Pancreas (tissue), 10 donors: ENCODE measurements at places on chromosomes 11 and 22. TPM values are rescaled to one million over a fixed set of nuclear protein-coding genes. Genes with fewer than 3 reads are reported as not detected.

Gene SPDYC
- not detected for total RNA-seq

Gene ACCS
- 13.2 TPM for total RNA-seq

Gene TPP1
- 42.5 TPM for total RNA-seq

Gene MN1
- 0.60 TPM for total RNA-seq

Gene SCUBE2
- 33.7 TPM for total RNA-seq

Gene KRTAP5-9
- 0.20 TPM for total RNA-seq

Gene SAA1
- total RNA-seq = 3.6 TPM

Gene SLC22A6
- not detected for total RNA-seq

Gene GRM5
- not detected for total RNA-seq

Gene OR52I1
- total RNA-seq = not detected

Gene FIBIN
- 1.3 TPM for total RNA-seq

Gene FLRT1
- total RNA-seq = 0.14 TPM

Gene LRRC4C
- total RNA-seq = 0.84 TPM

Gene FAM180B
- total RNA-seq = not detected

Gene ZNF202
- 6.4 TPM for total RNA-seq

Gene GNG3
- total RNA-seq = 0.19 TPM

Gene THRSP
- total RNA-seq = not detected

Gene SMCO4
- 18.1 TPM for total RNA-seq

Gene RIC3
- 11.3 TPM for total RNA-seq

Gene OTOG
- total RNA-seq = not detected

Gene MTNR1B
- not detected for total RNA-seq

Gene ZNF280B
- total RNA-seq = 0.93 TPM

Gene TREH
- total RNA-seq = 1.1 TPM

Gene APOBEC3A
- total RNA-seq = 0.24 TPM

Gene KDM4E
- not detected for total RNA-seq

Gene POU2AF2
- 0.16 TPM for total RNA-seq

Gene KCNK7
- total RNA-seq = not detected

Gene GPHA2
- 9.5 TPM for total RNA-seq

Gene NCF4
- total RNA-seq = 2.3 TPM

Gene OR51E2
- not detected for total RNA-seq

Gene CCDC116
- 0.34 TPM for total RNA-seq

Gene TTC28
- total RNA-seq = 10.3 TPM

Gene ELFN2
- total RNA-seq = 0.19 TPM

Gene HORMAD2
- not detected for total RNA-seq
